SHP77 treated with DMSO at 0.1 percent for 48 hours (cell line): ENCODE measurements at places on chromosomes 3 and 15.

- DNase-seq, result no peak
Observed at GRCh38 chr3:177778633-177779032, 581.4 kb upstream of the TBL1XR1 start.

DNA sequence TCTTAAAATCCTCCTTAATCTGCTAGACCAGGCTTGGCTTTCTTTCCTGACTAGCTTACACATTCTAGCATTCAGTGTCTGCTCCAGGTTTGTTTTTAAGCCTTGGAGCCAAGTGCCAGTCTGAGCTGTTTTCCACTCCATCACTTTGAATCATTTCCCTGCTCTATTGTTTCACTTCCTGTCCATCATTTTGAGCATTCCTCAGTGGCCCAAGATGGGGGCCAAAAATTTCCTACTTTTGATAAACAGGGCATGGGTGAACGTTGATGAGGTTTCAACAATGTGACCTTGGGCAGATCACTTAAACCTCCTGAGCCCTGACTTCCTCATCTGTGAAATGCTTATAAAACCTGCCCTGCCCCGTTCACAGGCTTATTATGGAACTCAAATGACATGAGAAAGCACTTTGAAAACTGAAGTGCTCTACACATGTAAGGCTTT is 4.4 kb downstream of the CYP19A1 start:
- DNase-seq, result no peak

- DNase-seq, result no peak
Observed at GRCh38 chr15:40130799-40131502, 22.3 kb upstream of the BMF start.

- no peak for DNase-seq
Observed at GRCh38 chr15:60126200-60126599, 122.1 kb downstream of the FOXB1 start.

DNA sequence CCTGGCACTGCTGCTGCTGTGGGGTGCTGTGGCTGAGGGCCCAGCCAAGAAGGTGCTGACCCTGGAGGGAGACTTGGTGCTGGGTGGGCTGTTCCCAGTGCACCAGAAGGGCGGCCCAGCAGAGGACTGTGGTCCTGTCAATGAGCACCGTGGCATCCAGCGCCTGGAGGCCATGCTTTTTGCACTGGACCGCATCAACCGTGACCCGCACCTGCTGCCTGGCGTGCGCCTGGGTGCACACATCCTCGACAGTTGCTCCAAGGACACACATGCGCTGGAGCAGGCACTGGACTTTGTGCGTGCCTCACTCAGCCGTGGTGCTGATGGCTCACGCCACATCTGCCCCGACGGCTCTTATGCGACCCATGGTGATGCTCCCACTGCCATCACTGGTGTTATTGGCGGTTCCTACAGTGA is 2.1 kb downstream of the GRM2 start:
- DNase-seq, result no peak

DNA sequence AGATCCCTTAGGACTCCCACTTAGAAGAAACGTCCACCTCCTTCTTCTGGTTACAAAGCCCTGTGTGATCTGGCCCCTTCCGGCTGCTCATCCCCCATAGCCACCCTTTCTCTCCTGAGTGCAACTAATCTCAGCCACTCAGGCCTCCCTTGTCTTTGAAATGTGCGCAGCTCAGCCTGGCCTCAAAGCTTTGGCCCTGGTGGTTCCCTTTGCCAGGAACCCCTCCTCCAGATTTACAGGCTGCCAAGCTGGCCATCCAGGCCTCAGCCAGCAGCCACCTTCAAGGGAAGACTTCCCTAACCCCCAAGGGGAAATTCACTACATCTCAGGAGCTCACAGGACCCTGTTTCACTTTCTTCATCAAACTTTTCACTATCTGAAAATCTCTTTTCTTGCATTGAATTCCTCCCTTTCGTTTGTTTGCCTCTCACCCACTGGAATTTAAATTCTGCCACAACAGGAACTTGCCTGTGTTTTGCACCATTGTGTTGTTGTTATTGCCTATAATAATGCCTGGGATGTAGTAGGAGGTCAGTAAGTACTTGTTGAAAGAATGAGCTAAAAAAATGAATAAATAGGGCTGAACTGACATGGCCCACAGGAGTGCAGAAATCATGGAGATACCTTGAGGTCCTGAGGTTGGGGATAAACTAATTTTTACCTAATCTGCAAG is 109.5 kb upstream of the PFN2 start:
- DNase-seq, result no peak

- no peak for DNase-seq
Observed at GRCh38 chr3:99430348-99431134, 207.9 kb upstream of the COL8A1 start.

DNA sequence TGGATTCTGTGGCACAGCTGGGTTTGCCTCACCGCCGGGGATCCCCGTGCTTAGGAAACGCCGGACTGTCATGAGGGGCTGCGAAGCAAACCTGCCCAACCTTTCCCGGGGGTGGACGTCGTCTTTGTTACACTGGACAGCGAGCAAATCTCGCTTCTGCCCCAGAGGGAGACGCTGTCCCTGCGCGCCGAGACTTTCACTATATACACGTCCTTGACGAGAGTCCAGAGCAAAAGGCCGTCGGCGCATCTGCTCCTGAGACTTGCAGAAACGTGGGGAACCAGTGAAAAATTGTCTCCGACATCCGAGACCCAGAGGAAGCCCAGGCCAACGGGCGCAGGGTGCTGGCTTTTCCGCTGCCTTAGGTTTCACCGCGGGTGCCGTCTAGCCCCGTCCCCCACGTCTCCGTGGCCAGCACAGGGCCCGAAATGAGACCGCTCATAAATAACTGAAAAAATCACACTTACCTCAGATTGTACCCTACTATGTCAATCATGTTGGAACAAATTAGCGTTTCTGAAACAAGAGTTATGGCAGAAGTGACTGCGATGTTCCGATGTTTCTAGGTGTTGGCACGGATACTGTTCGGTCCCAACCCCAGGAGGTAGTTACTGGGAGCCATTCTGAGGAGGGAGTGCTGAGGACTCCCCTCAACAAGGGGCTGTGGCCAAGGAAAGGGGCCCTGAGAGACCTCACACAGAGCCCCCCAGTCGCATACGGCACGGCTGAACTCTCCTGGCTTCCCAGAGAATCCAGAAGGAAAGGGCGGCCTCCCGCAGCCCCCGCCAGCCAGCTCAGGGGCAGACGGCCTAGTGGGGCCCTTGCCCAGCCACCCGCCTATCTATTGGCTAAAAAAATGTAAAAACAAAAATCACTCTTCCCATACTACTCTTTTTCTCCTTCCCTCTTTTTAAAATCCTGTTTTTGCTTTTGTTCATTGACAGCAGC is 14.4 kb upstream of the MUC4 start:
- no peak for DNase-seq

GRCh38 chr15:90872486-90873184 is 4.2 kb downstream of the FURIN start:
- DNase-seq, result no peak

DNA sequence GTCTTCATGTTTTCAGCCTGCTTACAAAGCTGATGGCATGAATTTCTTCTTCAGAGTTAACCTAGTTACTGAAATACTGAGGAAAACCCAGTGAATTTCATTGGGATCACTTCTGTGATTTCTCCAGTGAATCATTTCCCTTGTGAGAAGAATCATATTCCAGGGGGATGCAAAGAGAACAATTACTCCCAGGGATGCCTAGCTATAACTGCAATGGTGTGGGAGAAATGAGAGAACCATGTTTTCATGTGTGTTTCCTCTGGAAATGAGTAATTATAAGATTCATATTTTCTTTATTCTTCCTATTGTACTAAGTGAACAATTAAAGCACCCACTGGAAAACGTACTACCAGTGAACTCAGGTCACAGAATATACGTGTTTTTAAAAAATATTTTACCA is 485.4 kb downstream of the GRM7 start:
- DNase-seq, result no peak

DNA sequence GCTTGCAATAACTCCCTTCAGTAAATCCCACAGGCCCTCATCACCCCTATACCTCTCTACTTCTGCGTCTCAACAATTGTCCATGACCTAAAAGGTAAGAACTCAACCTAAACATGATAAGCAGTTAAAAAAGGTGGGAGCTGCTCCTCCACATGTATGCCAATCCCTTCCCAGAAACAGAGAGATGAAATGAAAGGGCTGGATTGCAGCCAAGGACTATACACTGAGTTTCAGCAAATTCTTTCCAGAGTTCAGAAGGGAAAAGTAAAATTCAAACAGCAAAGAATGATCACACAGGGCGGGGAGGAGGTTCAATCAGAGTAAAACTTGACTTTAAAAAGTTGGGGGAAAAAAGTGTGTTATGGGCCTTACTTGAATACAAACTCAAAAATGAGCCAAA is 27.5 kb downstream of the PLOD2 start:
- DNase-seq, result no peak

DNA sequence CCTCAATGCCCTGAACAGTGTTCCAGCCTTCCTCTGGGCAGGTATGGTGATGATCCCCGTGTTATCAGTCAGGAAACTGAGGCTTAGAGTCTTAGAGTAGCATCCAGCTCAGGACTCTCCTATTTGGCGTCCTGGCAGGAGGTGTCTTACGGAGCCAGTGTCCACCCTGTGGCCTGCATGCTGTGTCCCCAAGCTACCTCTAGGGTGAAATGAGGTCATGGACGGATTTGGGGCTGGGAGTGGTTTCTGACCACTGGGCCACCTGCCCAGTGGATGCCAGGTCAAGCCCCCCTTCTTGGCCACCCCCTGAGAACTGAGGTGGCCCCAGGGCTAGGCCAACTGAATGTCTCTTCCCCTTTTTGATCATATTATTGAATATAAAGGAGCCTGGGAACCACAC is 27.2 kb upstream of the SLC6A6 start:
- no peak for DNase-seq

GRCh38 chr15:89904519-89904918 is 8.2 kb downstream of the ARPIN start:
- no peak for DNase-seq

- DNase-seq, result no peak
Observed at GRCh38 chr3:171383206-171384018, 76.8 kb downstream of the TNIK start.
